ENCODE measurements at places on chromosomes 3 and 15.

- no peak for DNase-seq
Measured at GRCh38 chr15:91787198-91787597, 66.3 kb upstream of the SLCO3A1 start.

- DNase-seq, result no peak
Measured at GRCh38 chr15:95989392-95989791, 341.1 kb upstream of the NR2F2 start.

- DNase-seq, result no peak
Measured at GRCh38 chr15:99051308-99051707, 43.7 kb upstream of the PGPEP1L start.

DNA sequence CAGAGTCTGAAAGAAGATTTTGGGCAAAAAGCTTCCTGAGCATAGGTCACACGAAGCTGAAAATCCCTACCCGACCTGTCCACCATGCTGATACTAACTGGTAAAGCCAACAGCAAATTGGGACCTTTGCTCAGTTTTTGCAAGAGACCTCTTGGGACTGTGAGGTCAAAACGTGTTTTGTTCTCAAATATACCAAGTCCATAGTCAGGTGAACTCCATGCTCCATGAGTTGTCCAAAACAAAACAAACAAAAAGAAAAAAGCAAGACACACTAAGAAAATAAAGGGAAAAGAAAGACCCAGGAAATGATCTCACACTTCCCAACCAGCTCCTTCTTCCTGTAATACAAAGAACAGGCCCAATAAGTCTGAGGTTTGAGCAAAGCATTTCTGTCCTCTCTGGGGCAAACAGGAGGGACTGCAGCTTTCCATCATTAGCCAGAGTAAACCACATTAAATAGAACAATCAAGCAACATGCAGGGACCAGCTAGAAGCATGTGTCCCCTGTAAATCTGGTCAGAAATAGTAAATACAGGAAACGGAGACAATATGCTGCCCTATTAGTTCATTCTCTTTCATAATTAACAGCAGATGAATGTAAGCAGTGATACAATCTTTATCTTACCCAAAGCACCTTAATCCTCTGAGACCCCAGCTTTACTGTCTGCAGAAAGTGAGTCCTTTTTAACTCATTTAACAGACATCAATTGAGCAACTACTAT lies 125.0 kb upstream of the LIPC start:
- DNase-seq, result peak; percentile 20

GRCh38 chr3:5198986-5199731 lies 11.7 kb downstream of the EDEM1 start:
- no peak for DNase-seq

DNA sequence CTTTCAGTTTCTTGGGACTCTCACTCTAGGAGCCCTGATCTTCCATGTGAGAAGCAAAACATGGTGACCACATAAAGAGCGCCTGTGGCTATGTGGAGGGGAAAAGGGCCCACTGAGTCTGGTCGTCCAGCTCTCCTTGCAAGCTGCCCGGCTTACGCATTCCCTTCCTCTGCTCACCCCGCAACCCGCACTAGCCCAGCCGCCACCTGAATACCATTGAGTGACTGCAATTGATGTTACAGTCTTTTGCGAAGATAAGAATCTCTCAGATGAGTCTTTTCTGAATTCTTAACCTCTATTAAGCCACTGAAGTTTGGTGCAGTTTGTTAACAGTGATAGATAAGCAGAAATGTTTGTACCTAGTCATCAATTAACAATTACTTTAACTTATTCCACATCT lies 589.0 kb upstream of the DPPA4 start:
- DNase-seq, result peak; percentile 41

All from iris pigment epithelial cell (primary cell).